ENCODE measurements at places on chromosomes 11 and 22.

DNA sequence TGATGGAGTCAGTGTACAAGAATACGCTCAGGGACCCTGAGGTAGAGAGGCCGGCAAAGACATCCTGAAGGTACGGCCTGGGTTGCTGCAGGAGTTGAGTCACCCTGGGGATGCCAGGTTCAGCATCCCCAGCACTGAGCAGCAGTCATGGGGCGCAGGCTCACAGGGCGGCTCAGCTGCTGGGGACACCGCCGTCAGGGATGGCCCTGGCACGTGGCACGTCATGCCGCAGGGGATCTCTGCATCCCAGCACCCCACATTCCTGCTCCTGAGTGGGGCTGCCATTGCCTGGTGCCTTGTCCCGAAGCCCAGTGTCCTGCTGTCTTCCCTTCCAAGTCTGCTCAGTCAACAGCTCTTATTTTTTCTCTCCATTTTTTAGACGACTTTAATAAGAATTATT is 168.7 kb upstream of the NTM start:
- DNase-seq: no peak

GRCh38 chr22:28955817-28956216 is 72.4 kb downstream of the ZNRF3 start:
- DNase-seq: no peak

DNA sequence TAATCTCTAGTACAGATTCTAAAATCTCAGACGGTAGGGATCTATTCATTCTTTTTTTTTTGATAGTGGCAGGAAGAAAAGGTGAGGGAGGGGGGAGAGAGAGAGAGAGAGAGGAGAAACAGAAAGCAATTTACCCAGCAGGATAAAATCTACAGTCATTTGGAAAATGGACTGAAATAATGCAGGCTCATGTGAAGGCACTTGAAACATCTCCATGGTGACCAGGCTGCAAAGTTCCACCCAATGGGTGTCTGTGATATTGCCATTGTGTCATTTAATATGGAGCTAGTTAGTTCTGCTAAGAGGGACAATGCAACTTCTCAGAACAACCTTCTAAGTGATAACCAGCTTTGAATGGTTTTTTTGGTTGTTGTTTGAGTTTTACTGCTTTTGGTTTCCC is 165.2 kb upstream of the RAG2 start:
- no peak for DNase-seq

GRCh38 chr11:113119966-113120736 is 158.9 kb downstream of the NCAM1 start:
- no peak for DNase-seq

DNA sequence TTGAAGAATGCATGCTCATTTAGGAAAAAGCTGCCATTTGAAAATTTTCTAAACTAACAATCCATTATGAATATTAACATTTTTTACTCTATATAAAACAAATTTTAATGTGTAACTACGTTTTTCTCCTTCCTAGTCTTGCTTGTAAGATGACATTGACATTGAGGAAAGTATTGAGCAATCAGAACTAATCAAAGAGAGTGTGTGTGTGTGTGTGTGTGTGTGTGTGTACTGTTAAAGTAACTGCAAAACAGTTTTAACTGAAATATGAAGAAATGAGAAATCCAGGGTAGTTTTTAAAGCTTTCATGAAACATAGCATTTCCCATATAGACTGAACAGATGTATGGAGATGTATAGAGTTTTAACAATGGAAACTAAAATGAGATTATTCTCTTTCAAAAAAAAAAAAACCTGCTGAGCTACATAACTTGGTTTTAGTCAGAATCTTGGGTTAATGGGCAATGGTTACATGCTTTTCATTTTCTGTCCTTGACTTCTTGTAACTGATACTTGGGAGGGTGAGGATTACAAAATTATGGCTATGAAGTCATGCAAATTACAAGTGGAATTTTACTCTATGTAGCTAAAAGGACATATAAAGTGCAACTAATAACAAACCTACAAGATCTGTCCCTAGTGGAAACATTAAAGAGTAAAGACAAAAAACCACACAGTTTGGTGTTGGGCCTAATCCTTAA is 2.0 kb downstream of the PDGFD start:
- DNase-seq: no peak

Measured in NCI-H187 treated with DMSO at 0.1 percent for 48 hours (cell line).